ENCODE measurements at places on chromosomes 13 and 19.
A peak's percentile ranks its signal among the peaks of the same experiment; 100 is the strongest.

DNA sequence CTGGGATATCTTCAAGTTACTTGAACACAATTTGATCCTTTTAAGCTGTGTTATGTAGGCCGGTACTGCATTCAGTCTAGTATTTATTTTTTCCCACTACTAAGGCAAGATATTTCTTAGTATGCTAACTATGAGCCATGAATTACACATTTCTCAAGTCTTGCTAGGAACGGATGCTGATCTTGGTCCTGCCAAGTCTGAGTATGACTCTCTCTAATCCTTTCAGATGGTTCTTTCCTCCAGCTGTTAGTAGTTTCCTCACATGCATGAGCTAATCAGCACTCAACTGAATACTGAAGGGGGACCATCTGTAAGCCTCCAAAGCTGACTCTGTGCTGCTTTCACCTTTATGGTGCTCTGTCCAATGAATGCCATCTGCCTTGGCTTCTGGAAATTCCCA, 460.3 kb downstream of the KCTD12 start:
- no peak for DNase-seq

- peak; percentile 59 for DNase-seq
These were observed 330.8 kb downstream of the DLEU7 start for GRCh38 chr13:50512474-50513299.

GRCh38 chr19:43479226-43479625, 13.8 kb upstream of the LYPD3 start:
- no peak for DNase-seq

GRCh38 chr19:39406656-39407409, at the start of gene ZFP36:
TSS of gene ZFP36 (plus strand) at chr19:39406847. CDS start at chr19:39406905, 58 bp downstream.
- peak; percentile 86 for DNase-seq

- DNase-seq, result peak; percentile 54
These were observed 798 bp downstream of the SLC1A5 start for GRCh38 chr19:46787331-46788261.

GRCh38 chr13:21584973-21585592, 18.9 kb downstream of the MICU2 start:
- DNase-seq, result no peak
